Omental fat pad (tissue), 4 donors: ENCODE measurements at places on chromosomes 5 and 9. TPM values are rescaled to one million over a fixed set of nuclear protein-coding genes. Genes with fewer than 3 reads are reported as not detected.

Gene GFPT2
- 96.8 TPM for total RNA-seq

Gene CENPP
- total RNA-seq, result 7.0 TPM

Gene S1PR3
- total RNA-seq, result 19.0 TPM

Gene AJM1
- total RNA-seq, result 2.5 TPM

Gene P4HA2
- total RNA-seq, result 21.8 TPM

Gene CCDC187
- not detected for total RNA-seq

Gene GRXCR2
- total RNA-seq, result not detected

Gene NME5
- 0.75 TPM for total RNA-seq

Gene ZDHHC11
- total RNA-seq, result 5.7 TPM

- DNase-seq, result no peak
These were observed 14.5 kb downstream of the ADAMTS13 start for GRCh38 chr9:133436681-133437080.

GRCh38 chr9:4301296-4301695 is 1.4 kb upstream of the GLIS3 start:
- no peak for DNase-seq

- no peak for DNase-seq
These were observed 1154.8 kb upstream of the CDH18 start for GRCh38 chr5:21142791-21143190.

DNA sequence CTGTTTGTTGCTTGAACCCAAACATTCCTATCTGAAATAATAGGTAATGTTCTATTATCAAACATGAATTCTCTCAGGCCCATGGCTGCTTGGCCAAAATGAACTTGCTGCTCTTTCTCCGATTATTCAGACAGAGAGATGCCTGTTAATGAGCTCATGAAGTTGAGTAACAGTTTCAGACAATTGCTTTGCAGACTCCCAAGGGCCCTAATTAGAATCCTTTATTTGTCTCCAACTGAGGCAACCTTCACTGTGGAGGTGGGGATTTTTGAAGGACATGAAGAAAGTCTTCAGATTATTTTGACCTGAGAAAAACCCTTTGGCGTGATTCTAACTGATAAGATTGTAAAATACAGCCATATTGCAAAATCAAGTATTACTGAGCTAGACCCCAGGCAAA is 466.7 kb downstream of the NFIB start:
- DNase-seq, result no peak

DNA sequence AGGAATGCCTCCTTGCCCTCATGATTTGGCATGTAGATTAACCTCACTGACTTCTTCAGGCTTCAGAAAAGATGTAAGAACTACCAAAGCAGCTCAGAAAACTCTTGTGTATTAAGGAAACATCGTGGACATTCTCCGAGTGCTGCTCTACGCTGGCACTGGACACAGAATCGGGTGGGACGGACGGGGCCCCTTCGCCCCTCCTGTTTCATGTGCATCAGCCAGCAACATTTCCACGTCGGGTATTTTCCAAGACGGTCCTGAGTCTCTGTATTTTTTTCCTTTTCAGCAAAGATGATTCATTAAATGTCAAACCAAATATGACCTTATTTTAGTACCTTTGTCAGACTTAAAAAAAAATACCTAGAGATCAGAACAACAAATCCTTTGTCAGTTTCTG is 583.6 kb downstream of the CCDC171 start:
- no peak for DNase-seq

GRCh38 chr5:77806213-77806843 is 30.2 kb upstream of the TBCA start:
- no peak for DNase-seq

GRCh38 chr5:104977529-104977928 is 1414.9 kb upstream of the NUDT12 start:
- no peak for DNase-seq

- no peak for DNase-seq
These were observed 30.8 kb downstream of the C5 start for GRCh38 chr9:121019273-121019672.

- no peak for DNase-seq
These were observed 59.4 kb upstream of the ERBIN start for GRCh38 chr5:65866837-65867521.

DNA sequence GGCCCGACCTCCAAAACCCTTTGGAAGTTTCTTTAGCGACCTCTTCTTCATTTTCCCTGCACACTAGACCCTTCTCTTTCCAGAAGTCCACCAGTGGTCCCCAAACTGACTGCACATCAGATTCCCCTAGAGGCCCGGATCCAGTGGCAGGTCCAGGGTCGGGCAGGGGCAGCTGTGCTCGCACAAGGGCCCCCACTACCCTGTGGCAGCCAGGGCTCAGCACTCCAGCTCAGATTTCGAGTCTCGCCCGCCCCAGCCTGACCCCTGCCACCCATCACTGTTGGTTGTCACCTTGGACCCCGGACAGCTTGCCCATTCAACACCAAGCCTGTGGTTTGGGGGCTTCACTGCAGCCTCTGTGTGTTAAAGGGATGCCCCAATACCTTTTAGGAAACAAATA is 7.8 kb upstream of the ZDHHC12 start:
- no peak for DNase-seq

- no peak for DNase-seq
These were observed 185.8 kb downstream of the CARTPT start for GRCh38 chr5:71904852-71905251.

GRCh38 chr9:70478963-70479641 is 64.6 kb upstream of the KLF9 start:
- no peak for DNase-seq

GRCh38 chr9:96167011-96167410 is 135.0 kb downstream of the HSD17B3 start:
- no peak for DNase-seq

DNA sequence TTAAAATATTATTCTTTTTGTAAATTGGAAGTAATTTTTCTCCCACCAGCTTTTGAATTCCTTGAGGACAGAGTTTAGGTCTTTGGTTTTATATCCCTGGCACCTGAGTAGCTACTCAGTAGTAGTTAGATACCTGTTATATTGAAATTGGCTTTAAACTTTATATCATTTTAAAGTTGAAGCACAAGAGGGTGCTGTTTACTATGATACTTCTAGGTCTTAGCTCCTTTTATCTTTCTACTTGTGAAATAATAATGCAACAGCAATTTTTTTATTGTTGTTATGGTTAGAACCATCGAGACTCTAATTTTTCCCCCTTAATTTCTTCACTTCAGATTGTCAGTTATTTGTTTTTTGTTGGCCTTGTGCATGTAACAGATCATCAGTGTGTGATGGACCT is 46.3 kb downstream of the AP3S1 start:
- DNase-seq, result no peak

DNA sequence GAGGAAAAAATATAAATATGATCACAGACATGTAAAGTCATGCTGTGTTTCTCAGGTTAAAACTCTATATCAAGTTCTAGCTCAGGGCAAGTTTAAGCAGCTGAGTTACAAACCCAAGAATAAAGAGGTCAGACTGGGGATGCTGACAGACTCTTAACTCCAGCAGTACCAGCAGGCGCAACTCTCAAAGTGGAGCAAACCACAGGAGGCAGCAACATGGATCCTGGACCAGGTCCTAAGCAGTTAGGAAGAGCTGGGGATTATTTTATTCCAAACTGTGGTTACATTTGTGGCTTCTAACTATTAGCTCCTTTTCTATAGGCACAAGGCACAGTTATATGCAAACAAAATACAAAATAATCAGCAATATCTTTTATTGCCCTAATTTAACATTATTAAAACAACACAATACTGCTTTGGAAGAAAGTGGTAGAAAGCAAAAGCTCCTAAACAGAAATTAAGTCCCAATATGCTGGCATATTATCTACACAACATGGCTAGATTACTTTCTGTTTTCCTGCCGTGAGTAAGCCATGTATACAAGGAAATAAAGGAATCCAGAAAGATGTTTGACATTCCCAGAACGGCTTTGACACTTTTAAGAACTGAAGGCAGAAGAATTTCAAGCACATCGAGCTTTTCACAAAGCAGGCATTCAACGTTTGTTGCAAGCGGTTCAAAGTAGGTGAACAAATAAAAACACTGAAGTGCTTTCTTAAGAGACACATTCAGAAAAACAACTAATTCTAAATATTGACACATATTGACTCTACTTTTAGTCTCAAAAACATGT is 378.8 kb upstream of the ZNF608 start:
- no peak for DNase-seq

DNA sequence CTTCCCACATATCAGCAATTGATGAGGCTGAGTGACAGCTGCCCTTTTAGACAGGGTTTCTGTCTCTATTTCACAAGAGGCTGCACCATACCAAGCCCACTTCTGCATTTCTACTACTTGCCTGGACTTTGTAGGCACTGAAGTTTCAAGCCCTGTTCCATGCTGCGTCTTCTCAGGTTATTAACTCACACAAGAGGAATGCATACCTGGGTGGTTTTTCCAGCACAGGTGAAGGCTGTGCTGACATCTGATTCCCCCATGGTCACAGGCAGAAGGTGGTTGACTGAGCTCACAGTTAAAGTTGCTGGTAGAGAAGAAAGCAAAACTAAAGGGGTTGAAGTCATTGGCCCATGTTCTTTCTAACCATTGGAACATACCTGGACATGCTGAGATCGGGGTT is 86.6 kb downstream of the MAMDC2 start:
- DNase-seq, result no peak

DNA sequence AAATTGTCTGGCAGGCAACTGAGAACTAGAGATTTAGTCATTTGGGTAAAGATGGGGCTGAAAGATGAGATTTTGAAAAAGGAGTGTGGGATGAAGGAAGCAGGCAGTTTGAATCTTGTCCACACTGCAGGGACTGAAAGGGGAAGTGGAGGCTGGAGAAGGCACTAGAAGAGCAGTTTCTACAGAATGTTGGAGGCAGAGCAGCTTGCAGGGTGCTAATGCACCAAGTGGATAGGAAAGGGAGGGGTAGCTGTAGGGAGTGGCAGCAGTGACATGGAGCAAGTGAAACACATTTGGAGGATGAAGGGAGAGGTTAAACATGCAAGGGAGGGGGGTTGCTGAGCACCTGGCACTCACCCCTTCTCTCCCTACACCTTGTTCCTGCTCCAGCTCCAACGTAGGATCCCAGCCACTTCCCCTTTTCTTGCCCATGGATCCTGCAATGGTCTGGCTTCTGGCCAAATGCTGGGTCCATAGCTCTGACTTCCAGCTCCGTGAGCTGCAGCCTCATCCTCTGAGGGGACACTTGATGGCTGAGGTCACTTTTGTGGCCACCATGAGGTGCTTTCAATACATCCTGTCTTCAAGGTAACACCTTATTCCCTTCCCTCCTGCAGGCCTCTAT is 30.0 kb upstream of the FGD3 start:
- DNase-seq, result no peak
